ENCODE measurements at places on chromosomes 2 and 18. TPM values are rescaled to one million over a fixed set of nuclear protein-coding genes. Genes with fewer than 3 reads are reported as not detected.

GRCh38 chr18:73232933-73233332, 365.1 kb upstream of the NETO1 start:
- DNase-seq: no peak

DNA sequence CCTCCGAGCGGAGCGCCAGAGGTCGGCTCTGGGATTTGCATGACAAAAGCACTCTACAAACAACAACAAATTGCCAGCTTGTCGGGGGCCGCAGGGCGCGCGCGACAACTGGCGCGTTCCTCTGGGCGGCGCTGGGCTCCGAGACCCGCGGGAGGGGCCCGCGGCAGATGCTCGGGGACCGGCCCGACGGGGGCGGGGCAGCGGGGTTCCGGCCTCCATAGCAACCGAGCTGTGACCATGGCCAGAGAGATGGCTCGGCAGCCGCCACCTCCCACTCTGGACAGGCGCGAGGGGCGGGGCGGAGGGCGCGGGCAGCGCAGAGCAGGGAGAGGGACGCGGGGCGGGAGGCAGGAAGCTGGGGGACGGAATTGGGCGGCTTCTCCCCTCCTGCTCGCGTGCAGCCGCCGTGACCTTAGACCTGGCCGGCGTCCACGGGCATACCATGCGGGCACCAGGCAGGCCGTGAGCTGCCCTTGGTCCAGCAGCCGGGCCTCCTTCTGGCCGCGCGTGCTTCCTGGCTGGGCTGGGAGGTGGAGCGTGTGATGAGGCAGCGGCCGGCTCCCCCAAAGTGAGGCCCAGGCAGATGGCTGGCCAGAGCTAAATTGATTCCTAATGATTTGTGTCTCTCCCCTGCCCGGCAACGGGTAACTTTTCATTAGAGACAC, 171.5 kb downstream of the CELF4 start:
- peak; percentile 90 for DNase-seq

DNA sequence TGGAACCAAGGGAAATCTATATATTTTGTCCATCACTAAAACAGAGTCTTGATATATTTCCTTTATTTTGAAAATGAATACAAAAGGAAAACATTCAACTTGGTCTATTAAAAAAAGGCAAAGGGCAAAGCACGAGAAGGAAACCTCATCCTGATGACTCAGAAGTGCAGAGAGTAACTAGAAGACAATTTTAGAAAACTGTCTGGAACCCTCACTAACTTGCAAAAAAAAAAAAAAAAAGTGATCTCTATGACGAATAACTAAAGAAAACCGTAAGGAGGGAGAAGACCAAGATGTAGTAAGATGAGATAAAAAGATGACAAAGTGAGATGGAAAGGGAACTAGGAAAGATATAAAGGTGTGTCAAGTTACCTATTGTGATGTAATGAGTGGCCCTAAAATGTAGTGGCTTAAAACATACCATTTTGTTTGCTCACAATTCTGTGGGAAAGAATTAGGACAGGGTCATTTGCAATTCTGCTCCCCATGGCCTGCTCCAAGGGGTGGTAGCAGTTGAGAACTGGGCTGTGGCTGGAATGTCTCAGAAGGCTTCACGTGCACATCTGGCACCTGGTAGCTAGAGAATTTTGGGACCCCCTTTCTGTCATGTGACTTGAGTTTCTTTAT, 303.0 kb downstream of the DYSF start:
- no peak for DNase-seq

DNA sequence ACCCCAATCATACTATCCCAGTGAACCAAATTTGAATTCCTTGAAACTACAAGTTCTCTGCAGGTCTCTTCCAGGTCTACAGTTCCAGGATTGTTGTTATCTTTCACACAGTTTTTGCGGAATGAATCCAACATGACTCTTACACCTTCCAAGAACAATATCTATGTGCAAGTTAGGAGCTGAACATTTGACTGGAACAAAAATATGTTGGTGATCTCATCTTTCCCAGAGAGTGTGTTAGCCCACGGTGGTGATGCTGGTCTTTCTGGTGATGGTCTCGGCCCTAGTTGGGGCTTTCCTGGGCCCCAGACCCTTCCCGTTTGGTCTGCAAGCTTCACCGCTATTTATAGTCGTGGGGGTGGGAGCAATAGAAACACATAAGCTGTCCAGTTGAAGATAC, 173.7 kb downstream of the TPGS2 start:
- no peak for DNase-seq

- no peak for DNase-seq
Measured at GRCh38 chr2:129906861-129907235, 72.6 kb upstream of the RAB6C start.

- no peak for DNase-seq
Measured at GRCh38 chr2:233195027-233195426, 56.4 kb upstream of the ATG16L1 start.

DNA sequence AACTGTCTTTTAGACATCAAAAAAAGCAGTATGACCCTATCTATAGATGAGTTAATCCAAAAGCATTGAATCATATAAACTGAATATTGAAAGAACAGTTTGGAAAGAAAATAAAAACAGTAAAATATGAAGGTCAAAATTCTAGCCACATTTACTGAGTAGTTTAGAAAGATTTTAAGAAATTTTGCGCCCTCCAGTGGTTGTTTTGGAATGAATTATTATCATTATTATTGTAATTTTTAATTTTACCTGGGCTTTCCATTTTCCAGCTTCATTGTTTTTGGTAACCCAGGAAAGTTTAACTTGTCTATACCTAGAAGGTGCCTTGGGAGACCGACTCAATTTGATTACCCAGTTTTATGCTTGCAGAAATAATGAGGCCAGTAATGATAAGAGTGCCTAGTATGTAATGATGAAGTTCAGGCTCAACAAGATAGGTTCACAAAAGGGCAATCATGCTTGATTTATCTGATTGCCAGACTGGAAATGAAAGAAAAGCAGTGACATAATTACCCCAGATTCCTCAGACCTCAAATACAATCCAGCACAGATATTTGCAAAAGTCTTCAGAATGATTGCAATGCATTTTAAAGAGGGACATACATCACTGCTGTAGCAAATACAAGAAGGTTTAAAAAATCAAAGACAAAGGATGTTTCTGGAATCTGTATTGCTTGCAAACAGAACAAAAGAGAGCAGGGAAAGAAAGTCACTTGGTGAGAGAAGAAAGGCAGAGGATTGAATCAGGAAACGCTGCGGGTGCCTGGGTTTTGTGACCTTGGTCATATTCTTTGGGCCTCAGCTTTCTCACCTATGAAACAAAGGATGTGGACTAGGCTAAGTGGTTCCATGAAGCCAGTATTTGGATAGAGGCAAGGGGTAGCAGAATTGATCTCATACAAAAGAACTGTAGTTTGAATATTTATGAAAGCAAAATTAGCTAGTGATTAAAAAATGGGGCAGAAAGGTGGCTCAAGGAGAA, 153.8 kb downstream of the MAP2 start:
- DNase-seq: no peak

DNA sequence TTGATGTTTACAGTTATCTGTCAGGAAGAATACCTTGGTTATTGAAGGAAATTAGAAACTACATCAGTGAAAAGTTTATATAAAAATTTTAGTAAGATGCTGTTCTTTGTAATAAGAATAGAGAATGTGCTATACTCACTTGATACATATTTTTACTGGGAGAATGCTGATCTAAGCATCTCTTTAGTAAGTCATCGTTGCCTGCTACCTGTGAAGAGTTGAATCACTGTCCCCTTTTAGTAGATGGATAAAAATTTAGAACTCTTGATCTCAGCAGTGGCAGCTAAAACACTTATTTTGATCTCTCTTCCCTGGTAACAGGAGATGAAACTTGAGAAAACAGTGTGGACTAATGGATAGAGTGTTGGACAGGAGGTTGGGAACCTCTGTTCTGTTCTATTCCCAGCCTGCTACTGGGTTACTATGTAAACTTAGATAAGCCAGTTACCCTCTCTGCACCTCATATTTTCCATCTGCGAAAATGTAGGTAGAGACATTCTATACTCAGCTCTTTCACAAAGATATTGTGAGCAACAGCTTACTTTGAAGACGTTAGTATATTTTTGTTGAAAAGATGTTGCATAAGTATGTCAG, 100.3 kb downstream of the FEZ2 start:
- no peak for DNase-seq

GRCh38 chr2:235495373-235496238, 1.8 kb downstream of the AGAP1 start:
- DNase-seq: no peak

- DNase-seq: no peak
Measured at GRCh38 chr2:60445684-60446179, 107.7 kb downstream of the BCL11A start.

- no peak for DNase-seq
Measured at GRCh38 chr2:169739351-169739750, 5.7 kb downstream of the KLHL23 start.

DNA sequence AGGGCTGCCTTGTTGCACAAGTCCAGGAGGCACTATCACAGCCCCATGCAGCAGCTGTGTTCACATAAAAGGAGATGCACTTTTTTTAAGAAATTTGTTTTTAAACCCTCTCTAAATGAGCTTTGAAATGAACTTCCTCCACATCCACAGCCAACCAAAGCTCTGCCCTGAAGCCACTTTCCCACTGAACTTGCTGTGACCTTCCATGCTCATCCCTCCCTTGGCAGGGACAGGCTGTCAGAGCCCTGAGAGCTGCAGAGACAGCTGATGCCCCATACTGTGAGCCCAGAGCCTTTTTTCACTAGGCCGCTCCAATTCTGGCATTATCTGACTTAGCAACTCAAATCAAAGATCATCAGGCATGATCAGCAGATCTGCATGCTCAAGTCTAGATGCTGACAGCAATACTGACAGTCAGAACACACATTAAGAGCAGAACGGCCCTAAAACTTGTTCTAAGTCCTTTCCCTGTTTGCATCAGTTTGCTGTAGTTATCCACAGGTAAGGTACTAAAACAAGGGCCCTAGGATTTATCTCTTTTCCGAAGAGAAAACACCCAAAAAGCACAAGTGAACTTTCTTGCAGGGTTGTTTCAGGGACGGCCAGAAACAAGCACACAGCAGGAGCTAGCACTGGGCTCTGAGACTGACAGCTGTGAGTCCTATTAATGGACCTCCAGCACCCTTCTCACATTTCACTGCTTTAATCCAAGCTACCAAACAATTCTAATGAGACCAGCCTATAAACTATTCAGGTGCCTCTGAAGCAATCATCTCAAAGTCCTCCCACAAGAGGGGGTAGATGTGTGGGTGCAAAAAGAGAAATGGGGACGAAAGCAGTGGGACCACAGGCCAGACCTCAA, 34.9 kb downstream of the RNU4ATAC start:
- peak; percentile 20 for DNase-seq

- no peak for DNase-seq
Measured at GRCh38 chr18:75049455-75049789, 159.5 kb downstream of the PTGR3 start.

DNA sequence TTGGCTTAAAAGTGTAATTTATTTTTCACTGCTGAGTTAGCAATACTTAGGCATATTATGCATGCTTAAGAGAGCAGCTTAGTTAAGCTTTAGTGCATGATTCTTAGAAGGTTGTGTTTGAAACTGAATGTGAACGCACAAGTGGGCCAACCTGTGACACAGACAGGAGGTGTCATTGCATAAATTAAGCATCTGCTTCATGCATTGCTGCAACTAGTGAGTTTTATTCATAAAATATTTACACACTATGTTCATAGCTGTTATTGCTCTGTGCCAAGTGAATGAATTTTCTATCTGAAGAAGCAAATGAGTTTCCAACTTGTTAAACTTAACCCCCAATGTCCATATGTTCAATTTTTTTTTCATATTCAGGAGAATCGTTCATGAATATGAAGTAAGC, 806.4 kb downstream of the GALR1 start:
- DNase-seq: no peak

- DNase-seq: no peak
Measured at GRCh38 chr2:10289891-10290290, 12.8 kb upstream of the HPCAL1 start.

DNA sequence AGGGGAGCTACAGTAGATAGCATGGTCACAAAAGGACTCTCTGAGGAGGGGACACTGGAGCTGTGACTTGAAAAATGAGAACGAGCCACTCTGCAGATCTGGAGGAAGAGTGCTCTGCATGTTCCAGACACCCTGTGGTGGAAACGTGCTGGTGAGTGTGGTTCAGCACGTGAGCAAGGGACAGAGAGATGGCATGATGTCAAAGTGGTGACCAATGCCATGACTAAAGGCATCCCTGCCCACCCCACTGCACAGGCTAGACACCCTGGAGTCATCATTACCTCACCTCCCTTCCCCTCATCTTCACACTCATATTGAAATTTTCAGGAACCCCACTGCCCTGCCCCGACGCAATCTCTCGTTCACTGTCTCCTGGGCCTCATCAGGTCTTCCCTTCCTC, 56.5 kb downstream of the SLC4A5 start:
- DNase-seq: no peak

- no peak for DNase-seq
Measured at GRCh38 chr2:497770-498492, 179.3 kb downstream of the TMEM18 start.

DNA sequence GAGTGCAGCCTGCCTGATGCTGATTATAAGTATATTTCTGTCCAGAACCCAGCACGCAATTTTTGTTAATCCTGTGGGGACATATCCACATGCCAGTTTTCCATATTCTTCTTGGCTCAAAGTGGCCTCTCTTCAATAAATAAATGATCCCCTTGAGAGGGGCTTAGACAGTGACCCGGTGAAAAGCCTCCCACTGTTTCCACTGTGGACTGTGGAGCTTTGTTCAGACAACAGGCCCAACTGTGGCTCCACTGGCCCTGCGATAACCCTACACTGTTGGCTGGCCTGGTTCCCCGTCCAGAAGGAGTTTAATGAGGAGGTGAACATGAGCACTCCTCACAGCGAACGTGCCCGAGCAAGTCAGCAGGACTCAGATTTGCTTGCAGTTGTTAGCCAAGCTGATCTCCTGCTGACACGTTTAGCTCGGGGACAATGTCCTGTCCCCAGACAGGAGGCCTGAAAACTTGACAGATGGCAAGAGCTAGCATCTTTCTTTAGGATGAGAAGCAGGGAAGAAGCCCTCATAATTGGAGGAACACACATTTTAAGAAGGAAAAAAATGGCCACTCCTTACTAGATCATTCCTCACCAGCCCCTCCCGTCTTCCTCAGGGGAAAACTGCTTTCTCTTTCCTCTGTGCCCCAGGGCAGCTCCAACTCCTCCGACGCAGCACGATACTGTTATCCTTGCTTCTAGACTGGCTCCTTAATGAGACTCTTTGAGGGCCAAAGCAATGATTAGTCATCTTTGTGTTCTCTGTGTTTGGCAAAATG, 20.0 kb upstream of the MTCL1 start:
- no peak for DNase-seq

The ZNF532 gene
- 144 TPM for polyA plus RNA-seq

The CNDP1 gene
- 0.48 TPM for polyA plus RNA-seq

The TEX44 gene
- 0.15 TPM for polyA plus RNA-seq

The SERPINB12 gene
- polyA plus RNA-seq: not detected

The GRP gene
- polyA plus RNA-seq: 64.2 TPM

The CAPN14 gene
- 0.19 TPM for polyA plus RNA-seq

The LYG2 gene
- polyA plus RNA-seq: 0.54 TPM

The MC4R gene
- polyA plus RNA-seq: 0.96 TPM

The ABCA12 gene
- 0.11 TPM for polyA plus RNA-seq

The SPHKAP gene
- 2.1 TPM for polyA plus RNA-seq
